ENCODE measurements at places on chromosomes 12 and 14.
A peak's percentile ranks its signal among the peaks of the same experiment; 100 is the strongest.

DNA sequence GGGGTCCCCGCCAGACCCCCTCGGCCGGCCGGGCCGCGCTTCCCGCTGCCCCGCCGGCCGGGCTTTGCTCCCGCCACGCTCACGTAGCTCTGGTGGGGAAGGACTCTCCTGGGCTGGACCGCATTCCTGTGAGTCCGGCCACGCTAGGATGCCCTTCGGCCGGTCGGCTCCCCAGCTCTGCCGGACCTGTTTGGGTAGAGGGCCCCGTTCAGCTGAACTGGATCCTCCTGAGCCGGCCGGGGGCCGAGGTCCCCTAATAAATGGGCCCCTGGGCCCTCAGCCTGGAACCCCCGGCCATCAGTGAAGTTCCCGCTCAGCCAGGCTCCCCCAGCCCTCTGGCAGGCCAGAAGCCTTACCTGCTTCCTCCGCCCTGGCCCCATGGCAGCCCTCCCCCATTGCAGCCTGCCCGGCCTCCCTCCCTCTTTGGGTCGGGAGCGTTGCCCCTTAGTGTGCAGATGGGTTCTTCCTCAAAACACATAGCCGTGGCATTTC is 593 bp downstream of the UNC119B start:
- DNase-seq: no peak

DNA sequence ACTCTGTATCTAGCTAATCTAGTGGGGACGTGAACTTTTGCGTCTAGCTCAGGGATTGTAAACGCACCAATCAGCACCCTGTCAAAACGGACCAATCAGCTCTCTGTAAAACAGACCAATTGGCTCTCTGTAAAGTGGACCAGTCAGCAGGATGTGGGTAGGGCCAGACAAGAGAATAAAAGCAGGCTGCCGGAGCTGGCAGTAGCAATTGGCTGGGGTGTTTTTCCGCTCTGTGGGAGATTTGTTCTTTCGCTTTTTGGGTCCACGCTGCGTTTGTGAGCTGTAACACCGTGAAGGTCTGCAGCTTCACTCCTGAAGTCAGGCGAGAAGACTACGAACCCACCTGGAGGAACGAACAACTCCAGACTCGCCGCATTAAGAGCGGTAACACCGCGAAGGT is 76.5 kb downstream of the SPRING1 start:
- DNase-seq: no peak

- no peak for DNase-seq
Observed at GRCh38 chr12:115867854-115868253, 409.6 kb downstream of the MED13L start.

DNA sequence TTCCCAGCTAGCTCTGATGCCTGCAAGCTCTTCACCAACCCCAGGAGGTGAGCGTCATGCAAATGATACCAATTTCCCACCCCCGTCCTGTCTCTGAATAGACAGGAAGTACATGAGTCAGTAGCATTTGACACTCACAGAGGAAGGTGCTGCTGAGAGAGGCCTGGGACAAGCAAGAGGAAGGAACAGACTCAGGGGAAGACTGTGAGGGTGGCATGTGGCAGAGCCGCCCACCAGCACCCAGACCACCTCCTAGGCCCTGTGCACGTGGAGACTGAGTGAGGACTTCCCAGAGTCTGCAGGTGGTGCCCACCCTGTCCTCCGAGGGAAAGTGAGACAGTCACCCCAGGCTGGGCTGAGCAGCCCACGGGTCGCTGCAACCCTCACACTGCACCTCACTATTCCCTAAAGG is 199.5 kb upstream of the SFSWAP start:
- DNase-seq: no peak

DNA sequence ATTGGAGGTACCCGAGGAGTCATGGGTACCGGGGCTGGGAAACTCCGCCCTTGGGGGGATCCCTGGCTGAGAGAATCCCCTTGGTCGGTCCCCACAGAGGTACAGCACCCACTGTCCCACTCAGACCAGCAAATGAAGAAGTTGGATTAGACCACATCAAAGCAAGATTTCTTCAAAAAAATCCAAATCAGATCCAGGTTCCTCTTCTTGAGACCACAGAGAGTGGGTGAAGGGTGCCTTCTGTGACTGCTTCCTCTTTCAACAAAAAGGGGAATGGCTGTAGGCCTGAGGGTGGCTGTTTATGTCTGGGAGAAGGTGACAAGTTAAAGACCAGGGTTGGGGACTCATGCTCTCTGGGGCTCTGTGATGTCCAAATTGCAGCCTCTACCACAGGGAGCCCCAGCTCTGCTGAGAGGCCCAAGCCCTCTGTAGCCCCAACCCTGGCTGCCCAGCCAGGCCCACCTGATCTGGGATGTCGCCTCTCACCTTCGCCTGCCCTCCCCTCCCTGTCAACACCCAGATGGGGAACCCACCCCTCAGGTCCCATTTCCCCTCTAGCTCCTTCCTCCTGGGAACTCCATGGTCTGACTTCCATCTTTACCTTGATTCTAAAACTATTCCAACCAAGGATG is 50.9 kb downstream of the ZFP36L1 start:
- DNase-seq: no peak

DNA sequence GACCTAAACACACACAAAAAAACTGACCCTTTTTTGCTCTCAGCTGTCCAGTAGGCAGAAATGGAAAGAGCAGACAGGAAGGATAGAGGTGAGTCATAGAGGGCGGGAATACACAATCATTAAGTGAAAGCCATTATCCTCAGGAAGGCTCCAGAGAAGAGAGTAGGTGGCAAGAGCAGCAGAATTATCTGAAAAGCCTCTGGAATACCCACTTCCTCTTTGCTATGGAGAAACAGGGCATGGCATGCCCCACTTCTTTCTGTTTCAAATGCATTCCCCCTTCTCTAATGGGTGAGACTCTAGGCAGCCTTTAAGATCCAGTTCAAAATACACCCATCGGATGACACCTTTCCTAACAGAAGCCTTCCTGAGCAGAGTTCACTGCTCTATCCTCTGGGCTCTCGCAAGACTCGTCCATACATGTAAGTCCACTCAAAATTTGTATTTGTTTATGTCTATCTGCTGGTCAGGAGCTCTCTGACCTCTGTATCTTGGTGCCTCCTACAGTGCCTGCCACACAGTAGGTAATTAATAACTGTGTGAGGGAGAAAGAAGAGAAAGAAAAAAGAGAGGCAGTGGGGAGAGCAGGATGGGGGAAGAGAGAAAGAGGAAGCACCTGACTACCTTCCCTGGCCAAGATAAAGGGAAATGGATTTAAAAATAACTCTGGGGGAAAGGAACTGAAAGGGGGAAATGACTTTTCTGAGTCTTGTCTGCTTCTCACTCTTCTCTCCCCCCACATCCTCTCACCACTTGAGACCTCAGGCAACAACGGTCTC is 8.5 kb downstream of the KLHL33 start:
- DNase-seq: peak; percentile 28

DNA sequence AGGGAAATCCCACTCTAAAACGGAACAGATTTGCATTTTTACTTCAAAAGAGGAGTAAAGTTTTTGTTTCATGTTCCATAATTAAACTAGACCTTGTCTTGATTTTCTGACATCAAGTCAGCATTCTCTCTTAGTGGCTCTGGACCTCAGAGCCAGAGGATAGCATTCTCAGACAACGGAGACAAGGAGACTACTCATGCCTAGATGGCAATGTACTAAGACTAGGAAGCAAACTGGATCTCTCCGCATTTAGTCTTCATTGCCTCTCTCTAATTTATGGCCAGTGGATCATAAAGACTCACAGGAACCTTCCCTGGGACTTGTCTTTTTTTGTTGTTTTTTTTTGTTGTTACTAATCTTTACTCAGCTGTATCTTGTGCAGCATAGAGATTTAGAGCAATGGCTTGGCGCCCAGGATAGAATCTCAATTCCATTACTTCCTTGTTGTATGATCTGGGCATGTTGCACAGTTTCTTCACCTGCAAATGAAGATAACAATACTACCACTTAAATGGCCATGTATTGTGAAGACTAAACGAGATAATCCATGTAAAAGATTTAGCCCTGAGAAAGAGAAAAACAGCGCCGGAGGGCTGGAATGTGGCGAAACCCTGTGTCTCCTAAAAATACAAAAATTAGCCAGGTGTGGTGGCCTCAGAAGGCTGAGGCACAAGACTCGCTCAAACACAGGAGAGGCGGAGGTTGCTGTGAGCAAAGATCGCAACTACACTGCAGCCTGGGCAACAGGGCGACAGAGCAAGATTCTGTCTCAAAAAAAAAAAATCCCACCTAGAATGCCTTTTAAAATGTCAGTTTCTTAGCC is 4.0 kb upstream of the GEMIN2 start:
- DNase-seq: no peak

GRCh38 chr12:47602325-47602724 is 103.5 kb downstream of the RPAP3 start:
- DNase-seq: peak; percentile 42

DNA sequence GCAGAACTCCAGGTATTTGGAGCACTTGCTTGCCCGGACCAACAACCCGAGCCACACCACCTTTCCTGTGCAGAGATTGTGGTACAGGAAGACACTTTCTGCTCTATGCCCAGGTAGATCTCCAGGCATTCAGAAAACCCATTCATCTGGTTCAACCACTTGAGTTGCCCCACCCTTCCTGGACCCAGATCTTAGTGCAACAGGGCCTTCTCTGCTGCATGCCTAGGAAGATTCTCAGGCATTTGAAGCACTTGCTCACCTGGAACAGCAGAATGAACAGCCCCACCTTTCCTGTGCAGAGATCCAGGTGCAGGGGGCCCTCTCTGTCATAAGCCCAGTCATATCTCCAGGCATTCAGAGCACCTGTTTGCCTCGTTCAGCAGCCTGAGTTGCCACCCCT is 412.8 kb upstream of the MGAT4C start:
- no peak for DNase-seq

GRCh38 chr14:67516676-67517075 is 16.4 kb upstream of the PLEKHH1 start:
- DNase-seq: no peak

- DNase-seq: no peak
Observed at GRCh38 chr12:57611108-57611826, at the start of gene ARHGEF25. Gene ARHGEF25 (plus strand): TSS chr12:57611435. CDS start chr12:57611895, 460 bp downstream.

DNA sequence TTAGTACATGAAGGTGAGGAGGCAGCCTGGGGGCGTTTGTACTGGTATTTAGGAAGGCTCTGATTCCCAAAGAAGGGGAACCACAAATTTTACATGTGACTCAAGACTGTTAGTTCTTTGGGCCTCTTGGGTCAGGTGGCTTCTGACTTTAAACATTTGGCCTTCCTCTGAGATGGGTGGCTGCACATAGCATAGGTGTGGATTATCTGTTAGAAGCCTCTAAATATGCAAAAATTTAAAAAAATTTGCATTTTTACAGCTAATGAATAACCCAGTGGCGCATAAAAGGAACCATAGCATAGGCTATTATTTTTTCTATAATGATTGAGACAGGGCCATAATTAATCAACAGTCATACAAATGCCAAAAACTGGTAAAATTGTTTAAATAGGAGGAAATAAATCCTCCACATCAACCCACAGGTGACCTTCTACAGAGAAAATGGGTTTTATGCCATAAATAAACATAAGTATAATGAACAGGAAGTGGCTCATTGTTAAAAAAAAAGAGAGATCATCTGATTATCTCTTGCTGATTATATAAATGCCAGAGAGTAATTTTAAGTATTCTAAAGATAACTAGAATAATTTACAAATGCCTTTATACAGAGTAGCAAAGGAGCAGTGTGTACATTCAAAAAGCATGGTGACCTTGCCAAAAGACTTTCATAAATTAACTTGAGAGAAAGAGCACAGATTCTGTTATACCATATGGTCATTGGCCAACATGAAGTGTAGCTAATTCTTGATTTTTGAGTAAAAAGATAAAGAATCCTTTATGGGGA is 284.2 kb upstream of the ATP2B1 start:
- no peak for DNase-seq

GRCh38 chr12:90062799-90063198 is 354.2 kb upstream of the ATP2B1 start:
- DNase-seq: no peak

DNA sequence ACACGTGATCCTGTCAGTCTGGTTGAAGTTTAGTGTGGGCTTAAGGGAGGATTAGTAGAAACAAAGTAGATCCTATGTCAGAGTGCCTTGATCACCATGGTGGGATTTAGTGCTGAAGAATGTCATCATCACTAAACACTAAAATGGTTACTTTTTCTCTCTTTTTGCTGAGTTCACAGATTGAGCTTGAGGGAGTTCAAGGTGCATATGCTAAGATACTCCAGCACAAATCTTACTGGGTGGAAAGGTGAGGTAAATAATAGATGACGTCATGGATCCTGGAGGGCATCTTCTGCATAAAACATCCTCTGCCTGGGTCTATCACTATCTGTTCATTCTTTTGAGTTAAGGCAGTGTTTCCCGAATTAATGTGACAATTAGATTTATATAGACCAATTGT is 4.9 kb downstream of the GALNT8 start:
- no peak for DNase-seq

DNA sequence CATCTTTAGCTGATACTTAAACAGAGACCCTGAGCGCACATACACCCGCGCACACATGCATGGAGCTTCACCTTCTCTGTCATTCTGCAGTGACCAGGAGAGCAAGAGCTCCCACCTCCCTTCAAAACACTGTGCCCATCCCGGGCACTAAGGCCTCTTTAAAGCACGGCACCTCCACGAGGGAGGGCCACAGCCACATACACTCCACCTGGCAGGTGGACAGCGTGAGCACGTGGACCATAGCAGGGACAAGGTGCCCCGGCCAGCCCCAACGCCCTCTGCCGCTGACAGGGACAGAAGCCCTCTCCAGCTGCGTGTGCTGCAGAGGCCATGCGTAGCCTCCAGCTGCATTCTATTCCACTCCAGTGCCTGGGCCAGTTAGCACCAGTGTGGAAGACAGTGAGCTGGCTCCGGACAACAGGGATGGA is 5.4 kb downstream of the GAPDH start:
- no peak for DNase-seq

DNA sequence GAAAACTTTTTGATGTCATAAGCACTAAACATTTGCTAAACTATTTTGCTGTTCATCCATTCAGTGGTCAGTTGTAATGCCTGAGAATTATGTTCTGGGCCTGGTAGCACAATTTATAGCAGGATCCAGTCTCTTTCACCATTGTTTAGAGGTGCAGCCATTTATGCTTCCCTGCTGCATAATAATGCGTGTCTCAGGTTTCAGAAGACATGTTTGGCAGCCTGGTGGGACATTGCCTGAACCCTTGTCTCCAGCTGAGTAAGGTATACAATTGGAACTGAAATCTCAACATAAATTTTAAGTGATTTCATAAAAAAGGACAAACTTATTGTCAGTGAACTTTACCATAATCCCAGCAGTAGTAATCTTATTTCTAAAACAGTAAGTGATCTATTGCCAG is 94.8 kb downstream of the POLR3B start:
- no peak for DNase-seq

DNA sequence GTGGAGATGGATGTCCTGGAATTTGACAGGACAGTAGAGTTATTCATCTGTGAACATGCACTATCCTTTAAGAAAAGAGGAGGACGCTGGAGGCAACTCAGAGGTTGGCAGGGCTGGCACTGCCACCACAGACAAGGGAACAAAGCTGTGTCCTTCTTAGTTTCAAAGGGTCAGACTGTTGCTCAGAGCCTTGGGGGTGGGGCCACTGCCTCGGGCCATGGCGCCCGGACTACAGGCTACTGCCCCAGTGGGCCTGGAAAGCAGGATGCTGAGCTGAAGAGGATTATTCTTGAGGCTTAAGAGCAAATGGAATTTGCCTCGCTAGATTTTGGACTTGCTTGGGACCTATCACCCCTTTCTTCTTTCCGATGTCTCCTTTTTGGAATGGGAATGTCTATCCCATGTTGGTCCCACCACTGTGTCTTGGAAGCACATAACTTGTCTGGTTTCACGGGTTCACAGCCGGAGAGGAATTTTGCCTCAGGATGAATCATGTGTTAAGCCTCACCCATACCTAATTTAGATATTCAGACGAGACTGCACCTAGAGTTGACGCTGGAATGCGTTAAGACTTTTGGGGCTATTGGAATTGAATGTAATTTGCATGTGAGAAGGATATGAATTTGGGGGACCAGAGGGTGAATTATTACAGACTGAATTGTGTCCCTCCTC is 114.8 kb upstream of the RFLNA start:
- DNase-seq: no peak

Data from amniotic stem cell (primary cell).